Psoas muscle (tissue), 8 donors: ENCODE measurements at places on chromosomes 3 and 15. TPM values are rescaled to one million over a fixed set of nuclear protein-coding genes. Genes with fewer than 3 reads are reported as not detected.

Gene ZNF662
- total RNA-seq = 2.4 TPM

Gene LRTM1
- total RNA-seq = 3.1 TPM

Gene ACTRT3
- 0.74 TPM for total RNA-seq

Gene PPP1R14D
- total RNA-seq = not detected

Gene TOP2B
- 73.9 TPM for total RNA-seq

Gene TMC3
- not detected for total RNA-seq

Gene BFSP2
- not detected for total RNA-seq

Gene FGF7
- 2.4 TPM for total RNA-seq

Gene CERS3
- not detected for total RNA-seq

Gene HRG
- total RNA-seq = not detected

Gene AP3B2
- 0.46 TPM for total RNA-seq
